ENCODE measurements at places on chromosomes 11 and 22.

DNA sequence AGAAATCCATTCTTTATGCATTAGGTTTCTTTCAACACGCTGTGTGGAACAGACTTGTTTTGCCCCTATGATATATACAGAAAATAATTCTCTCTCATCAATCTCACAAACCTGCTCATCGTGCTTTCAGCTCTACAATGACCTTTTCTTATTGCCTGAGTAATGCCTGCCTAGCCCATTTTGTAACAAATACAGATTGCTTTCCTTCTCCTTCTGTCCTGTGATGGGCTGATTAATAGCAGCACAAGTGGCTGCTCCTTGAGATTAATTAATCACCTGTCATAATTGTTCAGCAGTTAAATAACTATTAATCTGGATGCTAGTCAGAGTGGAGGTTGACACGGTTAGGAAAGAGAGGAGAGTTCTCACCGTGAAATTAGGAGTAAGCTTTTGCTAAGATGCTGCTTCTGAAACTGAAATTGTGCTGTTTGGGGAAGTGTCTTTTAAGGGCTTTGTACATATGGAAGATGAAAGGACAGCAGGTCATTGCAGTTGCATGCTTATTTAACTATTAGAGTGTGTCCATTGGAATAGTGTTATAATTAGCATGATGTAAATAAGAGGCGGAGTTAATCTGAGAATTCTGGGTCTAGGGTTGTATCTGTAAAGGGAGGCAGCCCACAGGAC lies 1430.5 kb downstream of the FAM181B start:
- no peak for DNase-seq

- DNase-seq = no peak
Observed at GRCh38 chr22:39996732-39997131, 2.0 kb downstream of the FAM83F start.

- no peak for DNase-seq
Observed at GRCh38 chr11:129968591-129969419, 33.8 kb downstream of the PRDM10 start.

DNA sequence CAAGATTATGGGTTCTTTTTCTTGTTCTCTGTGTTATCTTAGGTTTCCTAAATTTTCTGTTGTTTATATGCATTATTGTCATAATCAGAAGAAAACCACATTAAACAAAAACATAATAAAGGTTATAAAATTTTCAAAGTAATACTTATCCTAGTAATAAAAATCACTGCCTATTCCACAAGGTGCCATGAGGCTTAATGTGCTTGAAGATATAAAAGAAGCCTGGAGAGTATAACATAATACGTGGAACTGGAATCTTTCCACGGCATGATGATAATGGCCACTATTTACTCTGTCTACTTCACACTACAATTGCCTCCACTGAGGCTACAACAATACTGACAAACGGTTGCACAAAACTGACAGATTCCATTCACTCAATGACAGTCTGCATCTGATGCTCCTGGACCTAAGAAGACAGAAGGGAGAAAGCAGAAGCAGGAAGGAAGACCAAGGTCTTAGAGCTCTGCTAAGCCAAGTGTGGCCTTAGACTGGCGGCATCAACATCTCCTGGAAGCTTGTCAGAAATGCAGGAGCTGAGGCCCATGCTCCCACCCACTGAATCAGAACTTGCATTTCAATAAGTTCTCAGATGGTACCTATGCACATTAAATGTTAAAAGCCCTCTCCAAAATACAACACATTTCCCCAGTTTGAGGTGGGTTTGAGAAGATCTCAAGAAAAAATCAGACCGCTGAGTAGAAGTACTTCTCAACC lies 13.1 kb downstream of the TENM4 start:
- DNase-seq = no peak

GRCh38 chr11:5621580-5621979 lies 3.2 kb upstream of the TRIM34 start:
- DNase-seq = no peak

- no peak for DNase-seq
Observed at GRCh38 chr11:8658321-8659057, 24.0 kb downstream of the TRIM66 start.

- no peak for DNase-seq
Observed at GRCh38 chr11:64109332-64109731, 56.6 kb downstream of the MACROD1 start.

GRCh38 chr22:38347181-38347943 lies 30.1 kb upstream of the CSNK1E start:
- no peak for DNase-seq

DNA sequence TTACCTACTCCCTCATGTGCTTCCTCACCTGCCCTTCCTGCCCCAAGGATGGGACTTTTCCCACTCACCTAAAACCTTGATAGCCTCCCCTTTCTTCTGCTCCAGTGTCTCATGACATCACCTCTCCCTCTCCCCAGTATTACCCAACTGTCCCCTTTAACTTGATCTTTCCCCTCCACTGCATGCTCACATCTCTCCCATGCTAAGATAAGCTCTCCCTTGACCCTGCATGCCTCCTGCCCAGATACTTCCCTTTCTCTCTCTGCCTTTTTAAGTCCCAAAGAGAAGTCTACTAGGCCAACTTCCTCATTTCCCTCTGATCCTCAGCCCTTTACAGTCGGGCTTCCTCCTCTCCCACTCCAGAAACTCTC lies 14.8 kb downstream of the CD3E start:
- DNase-seq = no peak

- DNase-seq = no peak
Observed at GRCh38 chr22:46767249-46767985, 5.0 kb downstream of the TBC1D22A start.

DNA sequence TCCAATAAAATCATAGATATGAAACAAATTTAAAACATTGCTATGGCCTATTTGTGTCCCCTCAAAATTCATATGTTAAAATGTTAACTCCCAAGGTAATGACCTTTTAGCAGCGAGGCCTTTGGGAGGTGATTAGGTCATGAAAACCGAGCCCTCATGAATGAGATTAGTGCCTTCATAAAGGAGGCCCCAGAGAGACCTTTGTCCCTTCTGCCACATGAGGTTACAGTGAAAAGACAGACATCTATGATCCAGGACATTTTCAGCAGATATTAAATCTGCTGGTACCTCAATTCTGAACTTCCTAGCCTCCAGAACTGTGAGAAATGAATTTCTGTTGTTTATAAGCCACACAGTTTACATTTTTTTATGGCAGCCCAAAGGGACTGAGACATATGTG lies 171.7 kb downstream of the MPPED1 start:
- no peak for DNase-seq

- DNase-seq = no peak
Observed at GRCh38 chr11:75264356-75264755, 23.8 kb downstream of the TPBGL start.

- no peak for DNase-seq
Observed at GRCh38 chr11:108592591-108593213, 866 bp downstream of the EXPH5 start.

GRCh38 chr11:22337596-22338485 lies at the start of gene SLC17A6:
SLC17A6 (plus strand) TSS chr11:22338381; CDS start chr11:22338534, 153 bp downstream.
- DNase-seq = no peak

DNA sequence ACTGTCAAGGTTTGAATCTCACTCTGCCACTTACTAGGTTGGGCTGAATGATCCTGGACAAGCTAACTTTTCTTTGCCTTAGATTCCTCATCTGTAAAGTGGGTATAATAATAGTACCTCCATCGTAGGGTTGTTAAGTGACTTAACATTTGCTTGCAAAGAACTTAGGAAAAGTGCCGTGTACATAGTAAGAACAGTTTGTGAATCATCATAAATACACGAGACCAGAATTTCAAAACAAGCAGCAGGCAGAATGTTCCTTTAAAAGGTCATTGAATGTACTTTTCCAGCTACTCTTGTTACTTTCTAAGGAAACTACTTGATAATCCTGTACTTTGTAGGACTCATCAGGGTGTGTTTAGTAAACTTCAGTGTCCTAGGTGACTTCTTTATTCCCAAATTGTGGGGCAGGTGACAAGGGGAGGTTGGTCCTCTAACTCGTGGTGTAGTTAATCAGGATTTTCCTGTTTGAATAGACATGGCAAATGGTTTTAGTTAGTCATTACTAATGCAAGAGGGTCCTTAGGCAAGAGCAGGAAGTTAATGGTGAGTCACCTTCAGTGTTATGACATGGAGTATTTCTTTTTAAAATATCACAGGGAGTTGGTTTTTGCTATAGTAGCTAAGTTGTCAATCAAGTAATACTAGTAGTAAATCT lies 67.9 kb downstream of the YAP1 start:
- DNase-seq = no peak

DNA sequence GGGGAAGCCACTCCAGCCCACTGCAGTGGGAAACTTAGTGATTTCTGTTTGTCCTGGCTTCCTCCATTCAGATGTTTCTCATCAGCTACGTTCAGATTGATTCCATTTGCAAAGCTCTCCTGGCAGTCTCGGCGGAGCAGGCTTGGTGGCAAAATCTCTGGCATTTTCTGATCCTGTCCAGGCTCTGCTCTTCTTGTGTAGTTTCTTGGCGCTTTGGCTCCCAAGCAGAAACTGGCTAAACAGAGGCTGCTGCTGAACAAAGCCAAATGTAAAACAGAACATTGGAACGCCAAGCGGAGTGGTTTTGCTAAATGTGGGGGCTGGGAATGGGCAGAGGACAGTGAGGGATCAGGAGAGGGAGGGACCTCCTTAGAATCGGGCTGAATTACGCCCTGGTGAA lies 36.7 kb downstream of the ADAMTS8 start:
- DNase-seq = no peak

DNA sequence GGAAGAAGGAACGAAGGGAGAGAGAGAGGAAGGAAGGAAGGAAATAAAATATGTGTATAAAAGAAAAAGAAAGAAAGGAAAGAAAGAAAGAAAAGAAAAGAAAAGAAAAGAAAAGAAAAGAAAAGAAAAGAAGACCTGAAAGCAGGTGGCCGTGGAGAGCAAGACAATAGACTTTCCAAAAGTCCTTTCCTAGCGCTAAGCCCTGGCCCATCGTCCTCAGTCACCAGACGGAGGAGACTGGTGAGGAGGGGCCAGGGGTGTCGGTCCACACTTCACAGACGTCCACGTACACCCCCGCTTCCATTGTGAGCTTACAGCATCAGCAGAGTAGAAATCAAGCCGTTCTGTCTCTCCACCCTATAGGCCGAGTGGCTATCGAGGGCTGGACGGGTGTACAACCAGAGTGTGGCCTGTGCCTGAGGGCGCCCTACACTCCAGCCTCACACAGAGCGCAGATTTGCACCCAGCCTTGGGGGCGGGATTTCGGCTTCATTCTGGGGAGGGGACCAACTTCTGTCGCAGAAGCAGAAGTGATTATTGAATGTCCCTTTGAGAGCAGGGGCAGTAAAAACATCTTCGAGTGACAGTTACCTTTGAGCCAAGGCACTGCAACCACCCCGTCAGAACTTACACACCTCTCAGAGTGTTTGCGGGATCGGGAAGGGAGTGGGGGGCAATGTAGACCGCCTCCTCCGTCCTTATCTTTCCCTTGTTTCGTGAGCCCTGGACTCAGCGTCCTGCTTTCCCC lies 2.0 kb upstream of the BSX start:
- DNase-seq = no peak

DNA sequence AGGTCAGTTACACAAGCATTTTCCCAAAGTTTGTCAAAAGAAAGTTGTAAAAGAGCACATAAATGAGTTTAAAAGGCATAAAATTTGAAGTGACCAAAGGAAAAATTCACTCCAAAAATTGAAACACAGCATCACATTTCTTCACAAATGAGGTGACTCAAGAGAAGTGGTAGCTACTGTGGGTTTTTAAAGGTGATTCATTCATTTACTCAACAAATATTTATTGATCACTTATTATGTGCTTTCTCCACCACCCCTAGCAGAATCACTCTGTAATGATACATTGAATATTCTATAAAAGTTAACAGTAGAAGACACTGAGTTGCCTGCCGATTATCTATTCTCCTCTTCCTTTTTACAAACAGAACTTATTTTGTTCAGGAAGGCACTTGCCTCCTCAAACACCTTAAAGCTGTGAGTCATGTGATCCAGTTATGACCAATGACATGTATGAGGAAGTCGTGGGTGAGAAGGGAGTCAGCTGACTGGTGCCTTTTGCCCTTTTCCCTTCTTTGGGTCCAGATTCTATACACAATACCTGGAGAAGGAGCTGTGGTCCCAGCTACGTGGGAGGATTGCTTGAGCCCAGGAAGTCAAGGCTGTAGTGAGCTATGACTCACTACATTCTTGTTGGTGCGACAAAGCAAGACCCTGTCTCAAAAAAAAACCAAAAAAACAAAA lies 67.7 kb upstream of the CLNS1A start:
- no peak for DNase-seq

- DNase-seq = no peak
Observed at GRCh38 chr11:5367448-5368074, 16.1 kb upstream of the OR51M1 start.

DNA sequence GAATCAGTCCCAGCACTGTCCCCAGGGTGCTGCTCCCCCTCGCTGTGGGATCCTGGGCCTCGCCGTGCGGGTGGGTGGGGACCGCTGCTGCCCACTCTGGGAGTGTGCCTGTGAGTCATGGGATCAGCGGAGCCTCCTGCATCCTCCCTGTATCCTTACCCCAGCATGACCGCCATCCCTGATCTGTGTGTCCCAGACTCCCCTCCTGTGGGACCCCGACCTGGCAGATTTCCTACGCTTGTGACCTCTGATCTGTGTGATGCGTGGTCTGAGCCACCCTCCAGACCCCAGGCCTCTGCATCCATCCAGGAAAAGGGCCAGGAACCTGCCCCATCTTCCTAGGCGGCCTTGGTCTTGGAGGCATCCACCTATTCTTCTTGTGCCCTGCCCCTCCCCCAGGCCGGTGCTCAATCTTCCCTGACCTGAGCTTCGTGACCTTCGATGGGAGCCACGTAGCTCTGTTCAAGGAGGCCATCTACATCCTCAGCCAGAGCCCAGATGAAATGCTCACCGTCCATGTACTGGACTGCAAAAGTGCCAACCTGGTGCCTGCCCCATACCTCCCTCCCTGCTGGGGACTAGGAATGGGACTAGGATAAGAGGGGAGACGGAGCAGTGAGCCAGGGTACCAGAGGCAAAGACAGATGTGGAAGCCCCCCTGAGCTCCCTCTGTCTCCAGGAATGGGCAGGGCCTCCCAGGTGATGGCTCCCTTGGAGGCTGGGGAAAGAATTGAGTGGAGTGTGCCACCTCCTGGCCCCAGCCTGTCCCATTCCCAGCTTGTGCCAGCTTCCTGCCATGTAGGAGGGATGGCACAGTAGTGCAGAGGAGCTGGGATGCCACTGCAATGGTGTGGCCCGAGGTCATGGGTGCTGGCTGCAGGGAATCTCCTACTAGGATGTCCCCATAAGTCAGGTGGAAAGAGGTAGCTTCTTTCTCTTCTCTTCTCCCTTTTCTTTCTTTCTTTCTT lies 65.4 kb downstream of the OTOG start:
- no peak for DNase-seq

GRCh38 chr11:57306940-57307565 lies 17.7 kb downstream of the TNKS1BP1 start:
- DNase-seq = no peak

DNA sequence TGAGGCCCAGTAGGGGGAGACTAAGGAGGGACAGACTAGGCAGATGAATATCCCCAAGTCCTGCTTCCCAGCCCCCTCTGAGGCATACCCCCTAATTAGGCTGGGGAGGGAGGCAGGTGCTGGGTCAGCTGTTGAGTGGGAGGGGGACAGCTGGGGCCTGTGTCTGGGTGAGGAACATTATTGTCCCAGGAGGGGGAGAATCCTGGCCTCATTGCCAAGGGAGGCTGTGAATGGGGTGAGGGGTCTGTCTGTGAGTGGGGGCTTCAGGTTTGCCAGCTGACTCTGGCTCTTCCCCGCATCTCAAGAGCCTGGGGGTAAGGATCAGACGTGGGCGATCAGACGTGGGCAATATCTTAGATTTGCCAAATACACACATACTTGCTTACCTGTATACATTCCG lies 2.1 kb downstream of the INPPL1 start:
- no peak for DNase-seq
